ENCODE measurements at places on chromosomes 4 and X. TPM values are rescaled to one million over a fixed set of nuclear protein-coding genes. Genes with fewer than 3 reads are reported as not detected.

SLC9A6 gene
- 81.9 TPM for total RNA-seq

PCDH19 gene
- 33.1 TPM for total RNA-seq

IQCM gene
- total RNA-seq: not detected

ANXA3 gene
- total RNA-seq: 9.3 TPM

SLC7A11 gene
- 39.4 TPM for total RNA-seq

RAB39B gene
- total RNA-seq: 13.5 TPM

FOXO4 gene
- total RNA-seq: 76.9 TPM

LNX1 gene
- total RNA-seq: 36.2 TPM

NIPAL1 gene
- total RNA-seq: 1.1 TPM

BMX gene
- total RNA-seq: 0.22 TPM

CCDC158 gene
- 5.2 TPM for total RNA-seq

SPOCK3 gene
- 89.4 TPM for total RNA-seq

MAGEE2 gene
- 3.8 TPM for total RNA-seq

LAS1L gene
- 49.6 TPM for total RNA-seq

ESX1 gene
- not detected for total RNA-seq

PCSK1N gene
- 302 TPM for total RNA-seq

EFHC2 gene
- 5.1 TPM for total RNA-seq

STPG2 gene
- total RNA-seq: 4.4 TPM

TMEM271 gene
- 16.6 TPM for total RNA-seq

GABRG1 gene
- total RNA-seq: 27.7 TPM

SPANXA2 gene
- not detected for total RNA-seq

FGD1 gene
- 12.4 TPM for total RNA-seq

SORCS2 gene
- 23.6 TPM for total RNA-seq

F9 gene
- total RNA-seq: not detected

SOWAHB gene
- 14.8 TPM for total RNA-seq

CNKSR2 gene
- total RNA-seq: 160 TPM

HTRA3 gene
- total RNA-seq: 0.52 TPM

HPSE gene
- total RNA-seq: 4.5 TPM

MAGED4 gene
- total RNA-seq: 34.3 TPM

GSX2 gene
- 0.94 TPM for total RNA-seq

VBP1 gene
- 52.5 TPM for total RNA-seq

GRSF1 gene
- 82.4 TPM for total RNA-seq

PAGE2B gene
- not detected for total RNA-seq

SGMS2 gene
- 3.7 TPM for total RNA-seq

STK32B gene
- 3.1 TPM for total RNA-seq

UCHL1 gene
- total RNA-seq: 1,343 TPM

IRS4 gene
- 1.1 TPM for total RNA-seq

GNL3L gene
- 30.6 TPM for total RNA-seq

CYBB gene
- 25.9 TPM for total RNA-seq

C1QTNF7 gene
- 0.63 TPM for total RNA-seq

UGT2B17 gene
- not detected for total RNA-seq

HSD17B13 gene
- total RNA-seq: 2.2 TPM

NPY2R gene
- total RNA-seq: 0.85 TPM

TET2 gene
- total RNA-seq: 29.0 TPM

RIBC1 gene
- 1.9 TPM for total RNA-seq

TEX13A gene
- total RNA-seq: not detected

SOD3 gene
- 9.1 TPM for total RNA-seq

FAM241A gene
- 1.5 TPM for total RNA-seq

PLS3 gene
- total RNA-seq: 42.1 TPM

ALG13 gene
- total RNA-seq: 59.1 TPM

HSPA4L gene
- 45.8 TPM for total RNA-seq

Measured in dorsolateral prefrontal cortex (tissue), 122 donors.